ENCODE measurements at places on chromosomes 1 and 21.
A peak's percentile ranks its signal among the peaks of the same experiment; 100 is the strongest.

DNA sequence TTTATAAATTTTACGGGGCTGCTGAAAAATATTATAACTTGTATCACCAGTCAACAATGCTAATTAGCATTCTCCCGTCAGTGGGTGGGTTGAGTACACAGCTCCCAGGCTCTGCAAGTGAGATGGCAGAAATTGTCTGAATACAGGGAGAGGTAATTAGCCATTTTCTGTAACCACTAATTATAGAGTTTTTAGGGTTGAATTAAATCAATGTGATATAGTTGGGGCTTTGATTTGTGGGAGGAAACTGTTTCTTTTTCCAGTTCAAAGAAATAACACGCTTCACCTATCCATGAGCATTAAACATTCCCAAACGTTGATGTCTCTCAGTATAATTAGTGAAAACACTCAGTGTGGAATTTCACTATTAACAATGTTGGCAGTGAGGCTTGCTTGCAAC, 1.5 kb downstream of the VANGL1 start:
- DNase-seq = no peak

DNA sequence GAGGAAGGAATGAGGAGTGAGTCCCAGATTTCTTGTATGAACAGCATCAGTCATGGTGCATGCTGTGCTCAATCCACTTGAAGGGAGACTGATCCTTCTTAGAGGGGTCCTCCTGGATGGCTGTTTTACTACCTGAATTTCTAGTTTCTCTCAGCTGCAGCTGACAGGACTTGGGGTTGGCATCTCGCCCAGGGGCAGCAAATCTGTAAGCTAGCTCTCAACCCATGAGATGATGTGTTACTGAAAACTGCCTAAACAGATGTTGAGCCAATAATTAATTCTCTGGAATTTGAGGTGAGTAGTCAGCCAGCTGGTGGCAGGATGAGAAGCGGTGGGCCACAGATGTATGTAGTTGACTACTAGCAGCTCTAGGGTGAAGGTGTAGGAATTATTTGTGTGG, 19.6 kb downstream of the BACH1 start:
- no peak for DNase-seq

DNA sequence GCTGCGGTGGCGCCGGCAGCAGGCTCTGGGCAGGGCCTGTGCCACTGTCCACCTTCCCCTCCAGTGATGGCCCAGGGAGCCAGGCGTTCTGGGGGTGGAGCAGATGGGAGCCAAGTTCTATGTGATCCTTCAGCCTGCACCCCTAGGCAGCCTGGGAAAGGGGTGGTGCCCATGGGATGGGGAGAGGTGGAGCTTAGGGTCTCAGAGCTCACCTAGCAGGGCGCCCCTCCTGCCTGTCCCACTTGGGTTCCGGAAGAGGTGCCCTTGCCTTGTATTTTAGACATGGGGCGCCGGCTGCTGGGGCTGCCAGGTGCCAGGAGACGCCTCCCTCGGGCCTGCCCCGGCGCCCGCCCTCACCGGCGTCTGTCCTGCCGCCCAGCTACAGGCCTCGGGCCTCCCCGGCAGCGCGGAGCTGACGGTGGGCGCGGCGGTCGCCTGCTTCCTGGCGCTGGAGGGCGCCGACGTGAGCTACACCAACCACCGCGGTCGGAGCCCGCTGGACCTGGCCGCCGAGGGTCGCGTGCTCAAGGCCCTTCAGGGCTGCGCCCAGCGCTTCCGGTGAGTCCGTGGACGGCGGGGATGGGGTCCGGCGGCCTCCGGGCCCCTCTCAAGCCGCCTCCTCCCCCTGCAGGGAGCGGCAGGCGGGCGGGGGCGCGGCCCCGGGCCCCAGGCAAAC, 3.1 kb upstream of the MMP23B start:
- DNase-seq = peak; percentile 59

GRCh38 chr21:46121286-46122221, 23.6 kb downstream of the COL6A2 start:
- no peak for DNase-seq

- no peak for DNase-seq
These were observed 181.3 kb downstream of the ETS2 start for GRCh38 chr21:38986806-38987632.

- DNase-seq = no peak
These were observed 99.9 kb upstream of the TLR5 start for GRCh38 chr1:223242971-223243370.

DNA sequence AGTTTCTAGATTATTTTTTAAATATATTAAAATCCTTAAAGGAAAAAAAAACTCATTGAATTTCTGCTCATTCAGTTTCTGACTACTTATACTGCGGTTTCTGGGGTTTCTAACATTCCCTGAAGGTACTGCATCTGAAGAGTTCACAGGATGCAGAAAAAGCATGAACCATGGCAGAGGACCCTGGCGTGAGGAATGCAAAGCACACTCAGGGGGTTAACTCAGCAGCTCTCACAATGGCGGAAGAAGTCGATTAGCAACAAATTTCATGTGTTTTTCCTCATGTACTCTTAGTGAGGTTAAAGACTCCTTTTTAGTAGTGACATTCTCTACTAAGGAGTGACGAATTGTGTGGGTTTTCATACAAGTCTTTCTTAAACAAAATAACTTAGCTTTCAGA, 975.6 kb downstream of the NCAM2 start:
- DNase-seq = peak; percentile 21

- DNase-seq = peak; percentile 75
These were observed 76.0 kb downstream of the MAN1C1 start for GRCh38 chr1:25692560-25692959.

Data from iPS-NIHi11 (cell line).